ENCODE measurements at places on chromosomes 11 and 22.

- DNase-seq = no peak
These were observed 8.5 kb downstream of the TMEM258 start for GRCh38 chr11:61783717-61784505.

GRCh38 chr22:35967046-35967397 lies 61.6 kb downstream of the RBFOX2 start:
- DNase-seq = no peak

- DNase-seq = peak; percentile 52
These were observed 11.5 kb downstream of the CSNK1E start for GRCh38 chr22:38305471-38306448.

DNA sequence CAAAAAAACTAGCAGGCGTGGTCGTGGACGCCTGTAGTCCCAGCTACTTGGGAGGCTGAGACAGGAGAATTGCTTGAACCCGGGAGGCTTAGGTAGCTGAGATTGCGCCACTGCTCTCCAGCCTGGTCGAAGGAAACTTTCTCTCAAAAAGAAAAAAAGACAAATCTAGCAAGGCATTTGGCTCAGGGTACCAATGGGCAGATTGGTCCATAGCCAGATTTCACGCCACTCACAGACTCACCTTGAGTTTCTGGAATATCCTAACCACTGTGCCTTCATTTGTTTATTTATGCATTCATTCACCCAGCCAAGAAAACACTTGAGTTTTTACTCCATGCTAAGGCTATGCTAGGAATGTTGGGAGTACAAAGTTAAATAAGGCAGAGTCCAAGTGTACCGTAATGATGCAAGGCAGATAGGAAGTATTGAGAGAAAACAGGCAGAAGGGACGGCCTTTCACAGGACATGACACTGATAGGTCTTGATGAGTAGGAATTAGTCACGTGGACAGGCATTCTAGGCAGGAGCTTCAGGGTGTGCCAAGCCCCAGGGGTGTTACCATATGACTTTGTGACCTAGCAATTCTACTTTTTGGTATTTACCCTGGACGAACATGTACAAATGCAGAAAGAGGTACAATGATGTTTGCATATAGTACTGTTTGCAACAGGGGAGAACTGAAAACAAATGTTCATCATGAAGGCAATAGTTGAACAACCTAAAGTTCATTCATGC lies 3.0 kb upstream of the PACSIN3 start:
- no peak for DNase-seq
